ENCODE measurements at places on chromosomes 1 and 21.

DNA sequence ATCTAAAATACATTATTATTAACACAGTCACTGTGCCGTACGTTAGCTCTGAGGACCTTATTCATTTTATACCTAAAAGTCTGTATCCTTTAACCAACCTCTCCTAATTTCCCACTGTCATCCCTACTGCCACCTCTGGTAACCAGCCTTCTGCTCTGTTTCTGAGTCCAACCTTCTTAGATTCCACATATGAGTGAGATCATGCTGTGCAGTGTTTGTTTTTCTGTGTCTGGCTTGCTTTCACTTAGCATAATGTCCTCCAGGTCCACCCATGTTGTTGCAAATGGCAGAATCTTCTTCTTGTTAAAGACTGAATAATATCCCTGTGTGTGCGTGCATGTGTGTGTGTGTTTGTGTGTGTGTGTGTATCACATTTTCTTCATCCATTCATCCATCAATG, 64.2 kb downstream of the ETS2 start:
- no peak for DNase-seq

DNA sequence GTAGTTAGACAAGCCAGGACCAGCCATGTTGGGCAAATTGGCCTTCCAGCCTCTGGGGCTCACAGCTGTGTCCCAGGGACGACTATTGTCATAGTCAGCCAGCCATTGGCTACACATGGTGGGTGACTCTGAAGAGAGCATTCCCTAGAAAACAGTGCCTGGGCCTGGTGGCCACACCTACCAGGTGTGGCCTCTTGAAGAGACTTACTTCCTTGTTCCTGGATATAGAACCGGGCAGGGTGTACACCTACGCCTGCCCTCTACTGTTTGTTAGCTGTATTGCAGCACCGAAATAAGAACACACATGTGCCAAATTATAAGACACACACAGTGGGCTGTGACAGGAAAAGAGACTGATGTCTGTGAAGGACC, 134.6 kb upstream of the ARHGEF16 start:
- peak; percentile 44 for DNase-seq

DNA sequence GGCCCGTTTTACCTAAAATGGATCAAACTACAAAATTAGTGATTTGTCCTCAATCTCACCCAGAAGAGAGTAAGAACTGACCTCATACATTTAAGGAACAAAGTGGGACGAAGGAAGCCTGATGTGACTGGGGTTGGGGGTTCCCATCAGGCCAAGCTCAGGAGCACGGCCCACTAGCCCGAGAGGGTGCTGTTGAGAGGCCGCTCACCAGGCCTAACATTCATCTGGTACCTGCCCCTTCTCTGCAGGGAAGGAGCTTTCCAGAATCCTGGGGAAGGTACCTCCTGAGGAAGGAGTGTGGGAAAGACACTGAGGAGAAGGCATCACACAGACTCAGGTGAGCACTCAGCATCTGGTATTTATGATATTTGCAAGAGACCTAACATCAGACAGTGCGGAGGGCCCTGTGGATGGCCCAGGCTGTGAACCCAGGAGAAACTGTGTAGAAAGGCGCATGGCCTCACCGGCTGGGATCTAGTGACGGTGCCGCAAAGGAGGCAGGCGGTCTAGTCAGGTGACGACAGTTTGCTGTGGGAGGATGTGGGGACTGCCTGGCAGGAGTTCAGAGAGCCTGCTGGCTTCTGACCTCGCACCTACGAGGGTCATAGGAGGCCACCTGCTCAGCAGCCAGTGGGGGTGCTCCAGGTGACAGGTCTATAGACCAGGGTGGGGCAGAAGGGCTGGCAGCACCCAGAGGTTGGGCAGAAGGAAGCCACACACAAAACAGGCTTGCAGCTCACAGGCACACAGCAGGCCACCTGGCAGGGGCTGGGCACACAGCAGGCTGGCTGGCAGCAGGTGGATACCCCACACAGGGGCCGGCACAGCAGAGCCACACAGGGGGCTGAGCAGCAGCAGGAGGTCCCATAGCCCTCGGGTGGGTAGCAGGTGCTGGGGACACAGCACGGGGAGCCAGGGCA, 543 bp downstream of the KRTAP12-4 start:
- DNase-seq = no peak

DNA sequence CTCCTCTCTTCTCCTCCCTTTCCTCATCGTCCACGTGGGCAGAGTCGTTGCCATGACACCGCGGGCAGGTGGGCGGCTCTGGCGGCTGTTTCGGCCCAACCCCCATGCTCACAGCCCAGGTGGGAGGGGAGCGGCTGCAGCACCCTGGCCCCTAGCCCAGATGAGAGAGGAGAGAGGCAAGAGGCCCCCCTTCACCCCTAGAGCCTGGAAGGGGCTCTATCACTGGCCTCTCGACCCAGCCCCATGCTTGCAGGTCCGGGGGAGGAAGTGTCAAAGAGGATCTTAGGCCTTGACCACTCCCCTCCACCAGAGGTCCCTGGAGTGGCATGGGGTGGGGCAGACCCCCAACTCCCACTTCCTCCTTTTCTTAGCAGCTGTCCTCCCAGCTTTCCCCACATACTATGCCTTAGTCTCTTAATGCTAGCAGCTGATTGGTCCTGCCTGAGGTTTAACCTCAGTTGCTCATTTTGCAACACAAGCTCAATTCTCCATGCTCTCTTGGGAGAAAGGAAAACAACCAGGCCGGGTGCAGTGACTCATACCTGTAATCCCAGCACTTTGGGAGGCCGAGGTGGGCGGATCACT, 10.4 kb downstream of the DLGAP3 start:
- no peak for DNase-seq

DNA sequence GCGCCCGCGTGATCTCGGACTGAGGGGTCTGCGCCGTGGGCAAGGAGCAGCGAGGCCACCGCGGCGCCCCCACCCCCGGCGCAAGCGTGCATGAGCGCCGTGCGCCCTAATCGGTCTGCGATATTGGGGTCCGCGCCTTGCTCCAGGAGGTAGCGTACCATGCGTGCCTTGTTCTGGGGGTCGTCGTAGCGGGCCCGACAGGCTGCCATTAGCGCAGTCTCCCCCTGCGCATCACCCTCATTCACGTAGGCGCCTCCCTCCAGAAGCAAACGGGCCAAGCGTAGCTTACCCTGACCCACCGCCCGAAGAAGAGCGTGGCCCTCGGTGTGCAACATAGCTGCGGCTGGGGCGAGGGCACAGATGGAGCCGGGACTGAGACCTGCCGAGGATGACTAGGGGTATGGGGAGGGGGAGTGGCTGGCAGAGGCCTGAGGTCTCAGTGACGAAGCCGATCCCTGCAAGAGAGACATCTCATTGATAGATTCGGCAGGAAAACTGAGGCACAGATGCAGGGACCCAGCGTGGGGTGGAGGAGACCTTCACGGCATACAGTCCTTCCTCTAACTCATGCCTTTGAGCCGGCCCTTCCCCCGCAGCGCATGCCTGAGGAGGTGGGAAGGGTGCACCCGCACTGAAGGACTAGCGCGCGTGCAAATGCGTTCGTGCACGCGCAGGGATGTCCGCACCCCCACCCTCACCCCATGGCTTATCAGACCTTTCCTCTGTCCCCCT, 2.8 kb downstream of the ANKRD34A start:
- no peak for DNase-seq

- no peak for DNase-seq
Measured at GRCh38 chr1:1895456-1896336, 4.8 kb upstream of the GNB1 start.

GRCh38 chr1:61043010-61043820, 39.1 kb upstream of the NFIA start:
- peak; percentile 39 for DNase-seq

DNA sequence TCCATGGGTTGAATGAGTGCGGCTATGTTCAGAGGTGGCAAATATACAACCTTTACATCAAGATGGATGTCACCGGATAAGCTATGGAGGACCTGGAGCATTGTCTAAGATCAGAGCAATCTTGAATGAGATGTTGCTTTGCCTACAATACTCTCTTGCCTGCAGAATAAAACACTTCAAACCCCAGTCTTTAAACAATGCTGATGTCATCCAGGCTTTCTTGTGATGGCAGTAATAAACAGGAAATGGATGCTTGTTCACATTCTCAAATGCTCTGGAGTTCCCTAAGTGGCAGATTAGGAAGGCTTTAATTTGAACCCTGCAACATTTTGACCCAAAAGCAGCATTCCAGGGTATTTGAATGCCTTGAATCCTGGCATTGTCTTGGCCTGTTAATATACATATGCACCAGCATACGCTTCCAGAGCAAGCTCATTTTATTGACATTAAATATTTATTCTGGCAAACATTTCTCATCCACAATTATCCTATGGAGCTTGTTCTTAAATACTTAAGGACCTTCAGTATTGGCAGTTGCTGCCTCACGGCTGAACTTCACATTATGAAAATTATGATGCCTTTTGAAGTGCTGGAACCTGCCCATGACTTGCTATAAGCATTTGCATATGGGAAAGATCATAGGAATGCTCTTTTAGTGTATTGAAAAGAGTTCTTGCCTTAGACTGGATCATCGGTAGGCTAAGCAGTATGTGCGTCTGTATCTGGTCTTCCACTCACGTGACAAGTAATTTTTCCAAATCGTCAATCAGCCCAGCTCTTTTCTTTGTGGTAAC, 422.7 kb downstream of the SIPA1L2 start:
- DNase-seq = no peak

GRCh38 chr1:29655145-29655544, 418.8 kb downstream of the PTPRU start:
- DNase-seq = no peak

Data from NCI-H1694 treated with DMSO at 0.1 percent for 48 hours (cell line).